Thyroid gland (tissue), 4 donors: ENCODE measurements at places on chromosomes 7 and 10. TPM values are rescaled to one million over a fixed set of nuclear protein-coding genes. Genes with fewer than 3 reads are reported as not detected.

Gene RNF32
- 1.1 TPM for total RNA-seq

Gene LIPF
- total RNA-seq = not detected

Gene UROS
- total RNA-seq = 74.3 TPM

Gene SERPINE1
- total RNA-seq = 5.5 TPM

Gene GIMAP2
- total RNA-seq = 32.4 TPM

Gene PAPSS2
- total RNA-seq = 27.9 TPM

Gene PTPRN2
- 9.9 TPM for total RNA-seq

Gene TYSND1
- 22.5 TPM for total RNA-seq

Gene DPY19L1
- total RNA-seq = 50.3 TPM

Gene GIMAP4
- total RNA-seq = 22.1 TPM

Gene MRLN
- total RNA-seq = not detected

Gene ARHGEF5
- 56.7 TPM for total RNA-seq

Gene LRMDA
- 23.8 TPM for total RNA-seq

Gene UPK3BL2
- 8.9 TPM for total RNA-seq

Gene TMEM225B
- 2.6 TPM for total RNA-seq

Gene GBX1
- not detected for total RNA-seq

Gene FKBP9
- total RNA-seq = 112 TPM

Gene GIGYF1
- 38.7 TPM for total RNA-seq

Gene SPDYE2B
- total RNA-seq = not detected

Gene ELFN1
- 0.40 TPM for total RNA-seq

Gene INHBA
- 3.0 TPM for total RNA-seq

Gene TET1
- total RNA-seq = 8.8 TPM

Gene OPALIN
- not detected for total RNA-seq

Gene CLCN1
- not detected for total RNA-seq

Gene IQUB
- 11.7 TPM for total RNA-seq

Gene CRYGN
- total RNA-seq = 21.5 TPM

Gene CALN1
- 0.10 TPM for total RNA-seq

Gene RPS24
- 1,742 TPM for total RNA-seq

Gene SOSTDC1
- total RNA-seq = 2.7 TPM

Gene NPC1L1
- total RNA-seq = not detected

Gene CNPY1
- total RNA-seq = not detected

Gene NPFFR1
- 0.13 TPM for total RNA-seq

Gene PNLIPRP1
- not detected for total RNA-seq

Gene FAM25G
- not detected for total RNA-seq

Gene FGL2
- 66.5 TPM for total RNA-seq

Gene MET
- total RNA-seq = 41.5 TPM

Gene CALD1
- total RNA-seq = 223 TPM

Gene TFR2
- total RNA-seq = not detected

Gene SLC26A3
- total RNA-seq = not detected

Gene TMEM184A
- total RNA-seq = 3.0 TPM

Gene GSAP
- 51.4 TPM for total RNA-seq

Gene FOXI2
- total RNA-seq = not detected

Gene TLX1
- total RNA-seq = not detected

Gene SLC26A5
- total RNA-seq = 4.0 TPM

Gene RADIL
- 7.1 TPM for total RNA-seq

Gene ZNF487
- 21.4 TPM for total RNA-seq

Gene HOXA6
- total RNA-seq = 1.6 TPM

Gene PLA2G12B
- total RNA-seq = not detected

Gene TMEM270
- total RNA-seq = not detected

Gene BMS1
- 19.1 TPM for total RNA-seq
